ENCODE measurements at places on chromosomes 4 and X.

- peak; percentile 95 for DNase-seq
Measured at GRCh38 chrX:30652527-30653414, 452 bp upstream of the GK start.

GRCh38 chr4:166128403-166128802 is 255.4 kb downstream of the TLL1 start:
- DNase-seq: peak; percentile 48

DNA sequence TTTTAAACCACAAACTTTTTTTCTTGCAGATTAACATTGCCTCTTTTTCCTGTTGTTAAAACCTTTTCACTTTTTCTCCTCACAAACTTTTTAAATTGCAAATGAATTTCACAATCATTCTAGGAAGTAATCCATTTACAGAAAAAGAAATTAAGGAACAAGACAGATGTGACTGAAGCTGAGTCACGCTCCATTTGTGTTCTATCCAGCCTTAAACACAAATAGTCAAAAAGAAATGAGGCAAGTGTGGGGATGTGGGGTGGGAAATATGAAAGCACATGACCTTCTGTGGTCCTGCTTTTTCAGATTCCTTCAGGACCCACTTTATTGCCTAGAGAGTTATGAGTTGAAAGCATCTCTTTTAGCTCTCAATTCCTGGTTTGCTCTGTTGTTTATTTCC is 197.0 kb downstream of the ADGRL3 start:
- no peak for DNase-seq

DNA sequence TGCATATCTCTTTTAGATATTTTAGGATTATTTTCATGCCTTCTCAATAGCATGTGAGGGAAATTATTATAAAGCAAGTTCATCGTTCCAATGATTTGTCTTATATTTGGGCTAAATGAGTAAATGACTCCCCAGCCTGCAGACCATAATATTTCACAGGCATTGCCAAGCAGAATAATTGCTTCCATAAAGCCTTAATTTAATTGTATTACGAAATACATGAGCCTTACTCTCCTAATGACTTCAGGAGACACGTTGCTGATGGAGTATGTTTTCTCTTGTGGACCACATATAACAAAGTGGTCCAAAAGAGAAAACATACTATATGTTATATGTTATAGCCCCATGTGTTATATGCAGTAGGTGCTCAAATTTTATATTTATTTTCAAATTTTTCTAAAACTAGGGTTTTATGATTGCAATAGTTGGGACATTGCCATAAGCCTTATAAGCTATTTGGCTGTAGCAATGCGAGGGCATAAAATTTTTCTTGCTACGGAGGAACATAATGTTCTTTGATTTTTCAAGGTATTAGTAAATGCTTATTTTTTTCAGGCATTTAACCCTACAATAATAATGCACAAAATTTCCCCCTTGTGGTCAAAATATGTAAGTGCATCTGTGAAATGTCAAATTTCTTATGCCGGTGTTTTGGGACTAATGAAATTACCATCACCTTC is 26.2 kb upstream of the TMPRSS11D start:
- DNase-seq: no peak

- DNase-seq: peak; percentile 94
Measured at GRCh38 chr4:25767877-25768725, 94.7 kb downstream of the SEL1L3 start.

DNA sequence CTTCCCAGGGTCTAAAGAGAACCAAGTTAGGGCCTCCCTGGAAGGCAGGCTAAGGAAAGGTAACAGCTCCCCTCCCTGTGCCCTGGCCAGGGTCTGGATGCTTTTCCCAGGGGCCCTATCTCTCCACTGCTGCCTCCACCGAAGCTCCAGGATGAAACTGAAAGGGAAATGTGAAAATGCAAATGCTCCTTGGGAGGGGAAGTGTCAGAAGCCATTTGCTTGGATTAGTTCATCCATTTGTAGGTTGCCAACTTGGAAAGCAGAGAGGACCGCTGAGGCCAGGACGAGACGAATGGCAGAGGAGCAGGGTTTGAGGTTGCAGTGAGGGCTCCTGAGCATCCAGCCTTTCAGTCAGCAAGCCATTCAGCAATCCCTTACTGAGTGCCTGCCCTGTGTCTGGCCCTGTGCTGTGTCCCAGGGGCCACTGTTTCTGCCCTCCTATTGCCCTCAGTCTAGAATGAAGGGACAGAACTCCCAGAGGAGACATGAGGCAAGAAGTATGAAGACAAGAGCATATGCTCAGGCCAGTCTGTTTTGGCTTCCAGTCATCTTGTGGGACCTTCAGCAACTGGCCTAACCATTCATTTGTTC is 45.9 kb upstream of the PGRMC1 start:
- DNase-seq: no peak

GRCh38 chrX:13001961-13002671 is 27.2 kb downstream of the TMSB4X start:
- DNase-seq: no peak

GRCh38 chrX:22060415-22061280 is 28.5 kb downstream of the PHEX start:
- DNase-seq: no peak

- peak; percentile 85 for DNase-seq
Measured at GRCh38 chrX:989959-990510, 222.4 kb downstream of the CRLF2 start.

DNA sequence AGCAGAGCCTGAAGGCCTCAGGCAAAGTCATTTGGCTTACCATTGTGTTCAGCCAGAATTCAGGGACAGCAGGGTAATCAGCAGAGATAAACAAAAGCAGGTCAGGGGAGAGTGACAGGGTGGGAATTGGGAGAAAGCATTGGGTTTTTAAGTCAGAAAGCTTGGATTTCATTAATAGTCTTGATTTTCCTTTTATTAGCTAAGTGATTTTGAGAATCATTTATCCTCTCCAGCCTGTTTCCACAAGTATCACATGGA is 410.1 kb downstream of the HNRNPD start:
- no peak for DNase-seq

GRCh38 chr4:48008021-48008596 is 8.4 kb downstream of the CNGA1 start:
- DNase-seq: no peak

DNA sequence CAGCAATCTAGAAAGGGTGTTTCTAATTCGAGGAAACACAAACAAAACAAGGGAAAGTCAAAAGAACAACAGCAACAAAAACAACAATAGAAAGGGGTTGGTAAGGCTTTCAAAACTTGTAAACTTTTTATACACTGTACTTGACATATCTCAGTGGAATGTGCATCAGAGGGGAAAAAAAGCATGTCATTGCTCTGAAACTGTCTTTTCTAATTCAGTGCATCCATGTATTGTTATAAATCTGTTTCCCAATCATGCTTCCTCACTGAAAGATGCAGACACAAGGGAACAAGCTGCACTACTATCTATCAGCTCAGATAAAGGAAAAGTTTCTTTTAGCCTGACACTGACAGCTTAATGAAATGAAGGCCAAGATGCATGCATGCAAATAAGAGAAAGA is 44.2 kb upstream of the PCDH18 start:
- peak; percentile 77 for DNase-seq

DNA sequence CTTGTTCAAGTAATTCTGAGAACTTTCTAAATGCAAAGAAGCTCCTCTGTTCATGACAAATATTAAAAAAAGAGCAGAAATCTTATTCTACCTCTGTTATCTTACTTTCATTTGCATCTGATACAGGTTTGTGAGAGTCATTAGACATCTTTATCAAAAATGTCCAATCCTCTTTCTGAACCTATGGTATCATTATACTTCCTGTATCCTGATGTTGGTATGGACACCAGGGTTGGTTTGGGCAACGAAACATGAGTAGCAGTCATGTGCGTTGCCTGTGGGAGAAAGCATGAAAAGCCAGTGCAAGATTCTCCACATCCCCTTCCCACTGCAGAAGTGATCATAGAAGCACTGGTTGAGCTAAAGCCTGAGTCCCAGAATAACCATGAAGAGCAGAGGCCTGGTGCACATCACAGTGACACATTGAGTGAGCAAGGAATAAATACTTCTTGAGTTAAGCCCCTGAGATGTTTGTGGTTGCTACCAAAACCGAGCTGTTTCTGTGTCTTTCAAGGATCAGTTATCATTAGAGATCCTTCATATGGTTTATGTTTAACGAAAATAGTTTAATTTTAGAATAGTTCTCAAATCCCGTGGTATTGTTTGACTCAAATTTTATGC is 197.2 kb downstream of the BANK1 start:
- DNase-seq: no peak

- DNase-seq: peak; percentile 71
Measured at GRCh38 chrX:133985967-133986683, 731 bp upstream of the GPC3 start.

DNA sequence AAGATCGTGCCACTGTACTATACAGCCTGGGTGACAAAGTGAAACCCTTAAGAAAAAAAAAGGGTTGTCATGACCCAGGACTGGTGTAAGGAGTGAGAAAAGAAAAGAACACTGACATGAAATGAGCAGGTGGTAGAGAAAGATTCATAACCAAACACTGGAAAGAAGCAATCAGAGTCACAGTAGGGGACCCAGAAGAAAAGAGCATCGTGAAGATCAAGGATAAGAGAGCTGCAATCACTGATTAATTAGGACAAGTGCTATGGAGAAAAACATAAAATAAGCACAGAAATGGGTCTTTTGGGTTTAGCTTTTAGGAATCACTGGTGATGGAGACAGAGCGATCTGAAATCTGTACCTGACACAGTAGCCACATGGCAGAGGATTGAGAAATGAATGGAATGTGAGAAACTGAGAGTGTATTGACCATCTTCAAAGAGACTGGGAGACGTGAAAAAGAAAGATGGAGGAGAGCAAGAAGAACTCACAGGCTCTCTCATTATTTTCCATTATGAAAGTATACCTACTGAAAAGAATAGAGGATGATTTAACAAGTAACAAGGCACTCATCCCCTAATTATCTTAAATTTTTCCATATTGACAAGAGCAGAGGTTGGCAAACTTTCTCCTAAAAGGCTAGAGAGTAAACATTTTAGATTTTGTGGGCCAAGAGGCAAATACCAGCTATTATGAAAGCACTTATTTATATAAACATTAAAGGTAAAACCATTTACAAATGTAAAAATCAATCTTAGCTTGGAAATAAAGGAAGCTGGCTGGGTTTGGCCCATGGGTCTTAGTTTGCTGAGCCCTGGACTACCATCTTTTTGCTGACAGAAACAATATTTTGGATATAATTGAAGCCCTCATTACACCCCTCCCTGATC is 7.3 kb downstream of the TMEM154 start:
- DNase-seq: peak; percentile 11

GRCh38 chr4:138666366-138666765 is 349.2 kb upstream of the NOCT start:
- no peak for DNase-seq
